Frontal cortex (tissue), 4 donors: ENCODE measurements at places on chromosomes 6 and 20. TPM values are rescaled to one million over a fixed set of nuclear protein-coding genes. Genes with fewer than 3 reads are reported as not detected.

DNA sequence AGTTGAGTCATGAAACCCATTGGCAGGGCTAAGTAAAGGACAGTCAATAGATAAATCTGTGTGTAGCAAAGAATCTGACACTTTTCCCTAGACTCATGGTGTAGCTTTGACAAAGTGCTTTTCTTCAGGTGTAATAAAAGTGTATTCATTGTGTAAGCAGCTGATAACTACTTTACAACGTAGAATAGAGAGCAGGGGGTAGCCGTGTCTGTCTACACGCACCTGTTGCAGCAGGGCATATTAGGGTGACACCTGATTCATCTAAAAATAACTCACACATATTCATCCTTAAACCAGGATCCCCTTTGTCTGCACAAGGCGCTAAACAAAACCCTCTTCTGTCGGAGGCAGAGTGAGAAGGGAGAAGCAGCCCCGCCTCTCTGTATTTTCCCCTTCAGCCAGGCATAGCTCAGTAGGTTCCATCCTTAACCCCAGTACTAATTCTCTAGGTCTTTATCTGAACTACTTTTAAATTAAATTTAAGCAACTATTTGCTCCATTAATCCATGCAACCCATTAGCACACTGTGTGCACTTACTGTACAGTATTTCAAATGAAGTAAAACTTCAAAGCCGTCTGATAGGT is 306.7 kb upstream of the SASH1 start:
- no peak for DNase-seq

The MOG gene
- under 0.01 TPM for total RNA-seq

GRCh38 chr6:134662077-134662700 is 287.7 kb downstream of the ALDH8A1 start:
- no peak for DNase-seq

DNA sequence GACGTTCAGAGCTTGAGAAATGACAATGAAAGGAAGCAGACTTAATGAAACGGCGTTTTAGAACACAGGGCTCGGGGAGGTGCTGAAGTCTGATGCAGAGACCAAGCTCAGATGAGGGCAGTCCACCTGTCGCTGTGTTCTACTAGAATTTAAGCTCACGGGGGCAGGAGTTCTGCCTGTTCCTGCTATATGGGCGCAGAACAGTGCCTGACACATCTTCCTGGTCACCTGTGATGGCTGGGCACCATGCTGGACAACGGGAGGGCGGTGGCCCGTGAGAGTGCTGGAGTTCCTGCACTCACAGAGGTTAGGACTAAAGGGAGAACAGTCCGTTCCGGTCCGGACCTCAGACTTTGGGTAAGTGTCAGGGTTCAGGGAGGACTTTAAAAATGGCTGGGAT is 130.6 kb downstream of the ERMARD start:
- no peak for DNase-seq

The MARCKS gene
- 498 TPM for total RNA-seq

- no peak for DNase-seq
Measured at GRCh38 chr6:61887423-61887822, 398.6 kb downstream of the KHDRBS2 start.

GRCh38 chr20:46978951-46979491 is 84.4 kb downstream of the EYA2 start:
- DNase-seq = no peak

The ACTL10 gene
- total RNA-seq = 0.82 TPM

The FOXA2 gene
- not detected for total RNA-seq

The RIPOR3 gene
- 0.41 TPM for total RNA-seq

DNA sequence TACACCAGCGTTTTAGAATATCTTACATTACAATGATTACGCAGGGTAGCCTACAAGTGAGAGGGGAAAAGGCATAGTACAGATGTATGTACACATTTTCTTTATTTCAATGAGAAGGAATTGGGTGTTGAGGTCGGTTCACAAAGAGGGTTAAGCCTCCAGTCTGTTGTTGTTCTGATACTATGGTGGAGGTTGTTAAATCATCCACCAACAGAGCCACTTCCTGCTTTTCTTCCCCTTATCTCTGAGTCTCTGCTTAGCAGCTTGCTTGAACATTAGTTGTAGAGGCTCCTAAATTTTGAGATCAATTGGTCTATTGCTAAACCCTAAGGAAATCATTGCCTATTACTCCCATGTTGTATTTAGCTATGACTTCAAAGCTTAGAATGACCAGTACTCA is 7.3 kb downstream of the RGS17 start:
- DNase-seq = no peak

GRCh38 chr6:65229825-65230224 is 477.2 kb downstream of the EYS start:
- no peak for DNase-seq

The GNAS-AS1 gene
- total RNA-seq = 1.2 TPM

The SLC32A1 gene
- total RNA-seq = 7.7 TPM

GRCh38 chr6:67687396-67687795 is 947.7 kb upstream of the ADGRB3 start:
- no peak for DNase-seq

DNA sequence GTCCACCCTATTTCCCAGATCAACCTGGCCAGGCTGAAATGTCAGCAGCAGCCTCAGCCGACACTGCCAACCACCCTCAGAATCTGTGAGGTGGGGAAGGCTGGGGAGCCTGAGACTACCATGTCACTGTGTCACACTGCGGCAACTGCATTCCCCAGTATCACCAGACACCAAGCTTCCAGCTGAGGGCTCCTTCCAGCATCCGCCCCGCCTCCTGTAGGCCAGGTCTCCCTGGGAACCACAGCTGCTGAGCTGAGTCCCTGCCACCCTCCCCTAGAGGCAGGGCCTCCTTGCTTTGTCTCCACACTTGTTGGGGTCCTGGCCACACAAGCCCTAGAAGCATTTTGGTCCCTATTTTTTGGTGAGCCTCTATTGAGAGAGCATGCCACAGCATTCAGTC is 115.7 kb downstream of the UNC5CL start:
- no peak for DNase-seq

DNA sequence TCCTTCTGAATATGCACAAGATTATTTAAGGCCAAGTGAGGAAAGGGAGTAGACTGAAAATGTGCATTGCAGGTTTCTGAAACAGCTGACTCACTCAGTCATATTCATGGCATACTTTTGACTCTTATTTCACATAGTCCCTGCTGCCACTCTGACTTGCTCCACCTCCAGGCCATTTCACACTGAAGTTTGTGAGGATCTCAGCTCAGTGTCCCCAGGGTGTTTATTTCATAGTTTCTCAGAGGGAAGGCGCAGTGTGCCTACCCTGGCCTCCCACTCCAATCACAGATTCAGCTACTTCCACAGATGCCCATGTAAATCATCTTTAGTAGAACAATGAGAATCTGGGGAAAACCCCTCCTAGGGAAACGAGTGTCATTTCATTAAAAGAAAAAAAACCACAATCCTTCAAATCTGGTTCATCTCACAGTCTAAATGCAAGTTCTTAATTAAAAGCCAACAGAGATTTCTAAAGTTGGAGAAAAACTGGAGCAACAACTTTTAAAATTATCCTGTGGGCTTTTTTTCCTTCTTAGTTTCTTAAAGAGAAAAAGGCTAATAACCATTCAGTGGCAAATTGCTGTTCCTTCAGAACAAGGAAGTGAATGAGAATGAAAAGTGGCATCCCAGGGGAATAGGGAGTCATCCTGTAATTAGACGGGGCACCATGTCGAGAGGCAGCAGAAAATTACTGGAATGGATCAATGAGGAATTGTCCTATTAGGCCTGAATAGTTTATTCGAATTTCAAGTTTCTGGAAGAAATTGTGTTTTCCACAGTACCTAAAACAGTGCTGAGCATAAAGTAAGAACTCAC is 133.6 kb downstream of the TFAP2B start:
- no peak for DNase-seq

DNA sequence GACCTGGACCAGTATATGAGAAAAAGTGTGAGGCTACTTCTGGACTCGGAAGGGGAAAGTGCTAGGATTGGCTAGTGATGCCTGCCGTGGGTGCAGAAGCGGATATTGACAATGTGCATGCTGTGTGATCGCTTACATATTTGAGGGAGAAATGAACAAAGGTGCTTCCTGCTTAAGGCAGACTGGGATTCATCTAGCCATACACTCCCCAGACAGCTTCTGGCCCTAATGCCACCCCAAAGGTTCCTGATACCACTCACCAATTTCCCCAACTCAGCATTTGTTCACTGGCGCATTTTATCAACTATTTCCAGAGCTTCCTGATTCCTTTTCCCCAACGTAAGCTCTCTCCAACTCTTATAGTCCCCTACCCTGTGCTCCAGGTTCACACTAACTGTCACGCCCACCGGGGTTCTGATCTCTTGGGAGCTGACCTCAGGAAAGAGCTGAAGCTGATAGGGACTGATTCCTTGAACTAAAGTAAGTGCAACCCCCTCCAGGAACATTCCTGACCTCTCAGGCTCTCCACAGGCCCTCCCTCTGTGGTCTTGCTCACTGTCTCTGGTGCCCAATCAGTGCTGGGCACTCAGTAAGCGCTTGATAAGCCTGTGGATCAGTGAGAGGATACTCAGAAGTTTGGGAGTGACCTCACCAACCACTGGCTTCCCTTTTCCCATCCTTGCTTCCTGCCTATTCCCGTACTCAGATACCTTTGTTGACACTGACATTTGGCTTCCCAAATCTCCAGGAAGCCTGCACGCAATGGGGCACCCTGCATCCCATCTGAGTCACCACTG is 73.3 kb downstream of the MRPL14 start:
- DNase-seq = no peak

DNA sequence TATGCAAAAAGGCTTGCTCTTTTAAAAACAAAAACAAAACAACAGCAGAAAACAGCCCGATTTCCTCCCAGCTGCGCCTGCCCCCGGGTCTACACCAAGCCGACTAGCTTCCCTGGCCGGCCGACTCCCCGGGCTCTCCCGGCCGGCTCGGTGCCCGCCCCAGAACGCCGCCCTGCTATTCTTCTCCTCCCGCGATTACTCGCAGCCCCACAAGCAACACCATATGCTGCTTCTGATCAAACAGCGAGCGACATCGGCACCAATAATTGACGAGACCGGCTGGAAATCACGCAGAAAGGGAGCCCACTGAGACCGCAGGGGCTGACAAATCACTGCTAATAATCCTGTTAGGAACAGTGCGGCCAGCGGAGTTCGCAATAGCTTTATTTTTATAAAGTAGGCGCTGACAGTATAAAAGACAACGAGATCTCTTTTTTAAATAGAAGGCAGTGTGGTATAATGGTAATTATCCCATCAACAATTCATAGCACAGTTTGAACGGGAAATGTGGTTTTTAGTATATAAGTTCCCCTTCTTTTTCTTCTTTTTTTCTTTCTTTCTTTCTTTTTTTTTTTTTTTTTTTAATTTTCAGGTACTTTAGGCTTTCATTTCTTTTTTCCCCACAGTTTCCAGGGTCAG is 3.3 kb downstream of the SIM1 start:
- no peak for DNase-seq

The SIRPB1 gene
- total RNA-seq = 0.41 TPM

DNA sequence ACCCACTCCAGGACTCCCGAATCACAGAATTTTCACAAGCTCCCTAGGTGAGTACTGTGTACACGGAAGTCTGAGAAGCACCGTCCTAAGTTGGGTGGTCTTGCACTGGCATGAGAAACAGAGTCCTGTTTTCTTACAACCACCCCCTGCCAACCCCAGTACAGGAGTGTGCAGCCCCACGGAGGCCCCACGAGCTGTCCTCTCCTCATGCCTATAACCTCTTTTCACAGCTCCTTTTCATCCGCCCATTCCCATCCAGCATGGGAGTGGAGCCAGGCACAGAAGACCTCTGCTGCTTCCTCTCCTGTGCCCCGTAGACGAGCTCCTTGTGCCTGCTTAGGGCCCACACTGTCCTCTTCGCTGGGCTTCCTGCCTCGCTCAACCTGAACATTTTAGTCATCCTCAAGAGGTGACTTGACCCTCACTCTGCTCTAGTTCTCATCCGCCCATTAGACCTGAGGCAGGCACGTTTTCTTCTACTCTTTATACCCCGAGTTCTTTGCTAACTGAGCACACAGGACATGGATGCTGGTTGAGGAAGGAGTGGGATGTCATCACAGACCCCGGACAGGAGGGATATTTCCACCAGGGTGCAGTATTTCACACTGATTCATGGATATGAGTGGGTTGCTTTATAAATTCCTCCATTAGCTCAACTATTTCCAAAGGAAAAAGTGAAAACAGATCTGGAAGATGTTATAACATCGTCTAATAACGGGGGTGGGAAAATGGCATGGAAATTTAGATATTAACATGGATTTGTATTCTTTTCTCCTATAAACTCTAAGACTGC is 160.5 kb downstream of the TTLL2 start:
- peak; percentile 46 for DNase-seq

- no peak for DNase-seq
Measured at GRCh38 chr20:25099601-25100140, 17.7 kb upstream of the VSX1 start.

The KCTD20 gene
- 68.1 TPM for total RNA-seq

- DNase-seq = no peak
Measured at GRCh38 chr6:113599444-113599843, 257.7 kb upstream of the MARCKS start.

GRCh38 chr6:130365166-130366106 is at the start of gene TMEM200A:
Gene TMEM200A (plus strand): TSS chr6:130366017. CDS start chr6:130440423, 74,406 bp downstream.
- peak; percentile 42 for DNase-seq

DNA sequence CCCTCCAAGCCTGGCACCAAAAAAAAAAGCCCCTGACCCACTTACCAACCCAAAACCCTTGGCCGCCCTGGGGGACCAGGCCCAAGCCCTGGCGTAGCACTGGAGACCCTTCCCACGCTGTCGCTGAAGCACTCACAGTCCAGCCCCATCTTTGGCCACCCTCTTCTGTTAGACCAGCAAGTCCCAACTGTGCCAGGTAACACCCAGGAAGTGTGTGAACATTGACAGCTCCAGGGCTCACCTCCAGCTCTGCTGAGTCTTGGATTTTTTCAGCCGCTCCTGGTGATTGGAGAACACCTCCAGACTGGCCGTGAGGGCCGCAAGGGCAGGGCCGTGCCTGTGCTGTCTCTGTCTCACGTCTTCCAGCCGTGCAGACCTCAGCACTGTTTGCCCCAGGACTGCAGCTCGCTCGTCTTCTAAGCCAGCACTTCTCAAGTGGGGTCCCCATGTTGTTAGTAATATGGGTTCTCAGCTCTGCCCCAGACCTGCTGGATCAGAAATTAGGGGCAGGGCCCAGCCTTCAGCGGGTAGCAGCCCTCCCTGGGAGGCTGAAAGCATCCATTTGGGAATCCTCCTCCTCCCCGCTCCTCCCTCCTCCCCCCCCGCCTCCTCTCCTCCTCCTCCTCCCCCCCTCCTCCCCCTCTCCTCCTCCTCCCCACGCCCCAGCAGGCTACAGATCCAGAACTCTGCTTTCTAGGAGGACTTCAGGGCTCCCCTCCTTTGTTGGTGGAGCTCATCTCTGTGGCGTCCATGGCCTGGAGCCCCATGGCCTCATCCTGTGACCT is 18.1 kb downstream of the NPEPL1 start:
- no peak for DNase-seq

GRCh38 chr6:146909886-146910285 is 294.3 kb upstream of the STXBP5 start:
- no peak for DNase-seq

- no peak for DNase-seq
Measured at GRCh38 chr20:1946762-1947534, 46.9 kb downstream of the PDYN start.

- DNase-seq = no peak
Measured at GRCh38 chr6:43869792-43870659, 100.0 kb downstream of the VEGFA start.

The C6orf58 gene
- 1.6 TPM for total RNA-seq

GRCh38 chr6:6711832-6712448 is 123.4 kb downstream of the LY86 start:
- no peak for DNase-seq

- DNase-seq = no peak
Measured at GRCh38 chr20:47792021-47792618, 6.8 kb upstream of the SULF2 start.
